Panc1 (cell line): ENCODE measurements at places on chromosomes 12 and 14.

- no peak for DNase-seq
Observed at GRCh38 chr12:105616971-105617540, 286.6 kb downstream of the C12orf75 start.

DNA sequence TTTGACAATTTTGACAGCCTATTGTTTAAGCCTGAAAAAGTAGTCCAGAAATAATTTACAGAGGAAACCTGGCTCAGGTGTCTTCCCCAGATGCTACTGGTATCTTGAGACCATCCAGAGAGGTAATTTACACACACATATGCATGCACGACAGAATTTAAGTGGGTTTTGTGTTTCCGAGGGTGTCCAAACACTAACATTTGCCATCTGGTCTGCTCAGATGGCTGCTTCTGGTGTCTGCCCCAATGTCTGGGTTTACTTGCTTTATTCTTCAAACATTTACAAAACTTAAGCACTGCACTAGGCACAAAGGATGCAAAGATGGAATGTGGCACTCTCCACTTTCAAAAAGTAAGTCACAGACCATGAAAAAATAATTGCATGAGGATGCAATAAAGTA, 226.6 kb upstream of the EGLN3 start:
- no peak for DNase-seq

DNA sequence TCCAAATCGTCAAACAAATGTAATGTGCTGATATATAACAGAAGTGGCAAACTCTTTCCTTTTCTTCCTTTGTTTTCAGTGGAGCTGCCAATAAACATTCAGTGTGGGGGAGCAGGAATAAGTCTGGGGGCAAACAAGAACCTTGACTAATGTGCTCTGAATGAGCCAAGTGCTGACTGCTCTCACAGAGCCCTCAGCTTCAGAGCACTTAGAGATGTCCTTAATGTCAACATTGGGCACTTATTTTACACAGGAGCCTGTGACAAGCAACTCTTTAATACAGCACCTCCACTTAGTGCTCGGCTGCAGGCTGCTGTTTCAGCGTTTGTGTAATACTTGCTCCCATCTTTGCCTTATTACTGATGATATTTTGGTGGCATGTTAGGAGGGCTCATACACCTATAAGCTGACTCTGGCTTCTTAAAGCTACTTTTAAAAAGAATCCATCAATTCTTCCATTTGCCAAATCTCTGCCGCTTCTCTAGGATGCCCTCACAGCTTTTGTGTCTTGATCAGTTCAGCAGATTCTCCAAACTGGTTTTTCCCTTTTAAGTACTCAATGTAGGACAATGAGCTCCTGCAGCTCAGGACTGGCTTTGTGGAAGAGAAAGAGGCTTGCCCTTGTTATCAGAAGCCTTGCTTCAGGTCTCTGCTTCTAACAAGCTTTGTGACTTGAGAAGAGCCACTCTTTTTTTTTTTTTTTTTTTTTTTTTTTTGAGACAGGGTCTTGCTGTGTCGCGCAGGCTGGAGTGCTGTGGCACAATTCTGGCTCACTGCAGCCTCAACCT, 206.6 kb downstream of the MON2 start:
- DNase-seq = no peak

DNA sequence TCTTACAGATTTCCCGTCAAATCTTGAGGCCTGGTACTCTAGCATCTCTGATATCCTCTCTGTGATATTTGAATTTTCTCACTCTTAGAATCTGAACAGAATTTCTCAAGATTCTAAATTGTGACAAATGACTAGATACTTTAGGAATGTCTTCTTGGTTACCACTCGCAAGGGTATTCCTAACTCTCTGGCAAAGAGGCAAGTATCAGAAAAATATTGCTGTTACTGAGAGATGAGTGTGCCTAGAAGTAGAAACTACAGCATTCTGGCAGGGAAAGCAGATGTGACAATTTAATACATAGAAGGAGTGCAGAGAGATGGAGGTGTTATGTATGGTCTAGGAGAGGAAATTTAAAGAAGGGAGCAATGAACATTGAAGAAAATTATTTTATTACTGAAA, 467.8 kb downstream of the LRIG3 start:
- DNase-seq = no peak

DNA sequence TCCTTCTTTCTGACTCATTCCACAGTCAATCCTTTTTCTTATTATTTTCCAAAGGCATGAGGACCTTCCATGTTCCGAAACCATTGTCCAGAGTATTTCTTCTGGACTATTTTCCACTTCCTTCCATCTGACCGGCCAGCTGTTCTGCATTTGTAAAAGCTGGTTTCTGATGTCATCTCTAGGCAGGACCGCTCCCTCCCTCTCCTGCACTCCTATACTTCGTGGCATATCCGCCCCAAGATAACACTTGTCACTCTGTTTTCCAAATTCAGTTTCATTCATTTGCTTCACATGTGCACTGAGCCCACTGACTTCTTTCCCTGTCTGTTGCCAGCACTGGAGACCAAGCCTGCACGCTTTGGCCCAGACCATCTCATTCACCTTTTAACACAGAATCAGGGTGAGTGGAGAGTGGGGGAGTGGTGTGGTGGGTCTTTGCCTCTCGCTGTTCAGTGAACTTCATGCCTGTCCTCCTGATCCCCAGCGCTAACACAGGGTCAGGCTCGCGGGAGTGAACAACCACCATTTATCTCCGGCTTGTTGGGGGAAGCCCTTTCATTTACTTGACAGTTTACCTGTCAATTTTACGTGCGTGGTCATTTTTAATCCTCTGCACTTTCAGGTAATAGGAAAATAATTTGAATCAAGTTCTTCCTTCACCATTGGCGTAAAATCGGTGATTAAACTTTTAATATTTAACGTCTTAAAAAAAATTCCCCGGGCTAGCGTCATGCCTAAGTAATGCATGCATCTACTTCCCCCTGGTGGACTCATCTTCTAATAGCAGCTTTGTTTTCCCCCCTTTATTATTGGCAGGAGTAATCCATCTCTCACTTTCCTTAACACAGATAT, 52.5 kb downstream of the C12orf75 start:
- peak; percentile 32 for DNase-seq

GRCh38 chr12:4938900-4939299, 29.2 kb downstream of the KCNA1 start:
- no peak for DNase-seq

GRCh38 chr12:127043731-127044130, 1223.2 kb upstream of the TMEM132C start:
- no peak for DNase-seq

GRCh38 chr12:113838896-113839295, 127.2 kb downstream of the RBM19 start:
- no peak for DNase-seq

- no peak for DNase-seq
Observed at GRCh38 chr14:104135121-104135903, 3.1 kb upstream of the KIF26A start.

DNA sequence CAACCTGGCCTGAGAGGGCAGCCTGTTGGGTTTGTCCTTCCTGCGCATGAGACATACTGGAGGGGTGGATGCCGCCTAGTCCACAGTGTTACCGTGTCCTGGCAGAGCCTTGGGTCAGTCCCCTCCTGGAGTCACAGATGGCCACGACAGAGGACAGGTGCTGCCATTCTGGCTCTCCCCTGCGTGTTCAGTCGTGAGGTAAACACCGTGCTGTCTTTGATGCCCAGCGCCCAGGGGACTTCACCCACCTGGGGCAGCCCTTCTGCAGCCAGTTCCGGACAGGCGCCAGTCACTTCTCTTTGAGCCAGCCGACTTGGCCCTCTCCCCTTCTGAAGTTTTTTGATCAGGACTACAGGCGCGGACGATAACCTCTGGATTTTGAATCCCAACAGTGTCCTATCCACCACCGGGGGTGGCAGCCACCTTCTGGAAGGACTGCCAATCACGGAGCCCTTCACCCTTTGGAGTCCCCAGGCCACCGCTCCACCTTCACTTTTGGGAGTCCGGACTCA, 933.0 kb downstream of the DIO2 start:
- DNase-seq = no peak

DNA sequence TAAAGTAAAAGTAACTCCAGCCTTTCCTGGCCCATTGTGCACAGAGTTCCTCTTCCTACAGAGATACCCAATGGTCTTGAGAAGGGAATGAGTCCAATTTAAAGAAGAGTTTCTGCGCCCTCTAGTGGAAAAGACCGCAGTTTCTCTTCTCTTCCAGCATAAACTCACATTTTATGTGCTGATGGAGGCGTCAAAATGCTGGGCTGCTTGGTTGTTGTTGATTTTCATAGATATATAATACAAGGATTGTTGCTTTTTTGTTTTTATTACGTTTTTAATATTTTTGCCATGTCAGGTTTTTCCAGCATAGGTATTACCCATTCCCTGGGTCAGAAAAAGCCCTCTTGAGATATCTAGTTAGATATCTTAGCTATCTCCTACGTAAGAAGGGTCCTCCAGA, 356.9 kb upstream of the STXBP6 start:
- DNase-seq = no peak

- DNase-seq = no peak
Observed at GRCh38 chr12:109617491-109617890, 43.9 kb downstream of the MVK start.

GRCh38 chr14:82621881-82622450, 1088.3 kb upstream of the SEL1L start:
- DNase-seq = no peak

GRCh38 chr12:19639781-19640415, 200.6 kb downstream of the AEBP2 start:
- DNase-seq = no peak

DNA sequence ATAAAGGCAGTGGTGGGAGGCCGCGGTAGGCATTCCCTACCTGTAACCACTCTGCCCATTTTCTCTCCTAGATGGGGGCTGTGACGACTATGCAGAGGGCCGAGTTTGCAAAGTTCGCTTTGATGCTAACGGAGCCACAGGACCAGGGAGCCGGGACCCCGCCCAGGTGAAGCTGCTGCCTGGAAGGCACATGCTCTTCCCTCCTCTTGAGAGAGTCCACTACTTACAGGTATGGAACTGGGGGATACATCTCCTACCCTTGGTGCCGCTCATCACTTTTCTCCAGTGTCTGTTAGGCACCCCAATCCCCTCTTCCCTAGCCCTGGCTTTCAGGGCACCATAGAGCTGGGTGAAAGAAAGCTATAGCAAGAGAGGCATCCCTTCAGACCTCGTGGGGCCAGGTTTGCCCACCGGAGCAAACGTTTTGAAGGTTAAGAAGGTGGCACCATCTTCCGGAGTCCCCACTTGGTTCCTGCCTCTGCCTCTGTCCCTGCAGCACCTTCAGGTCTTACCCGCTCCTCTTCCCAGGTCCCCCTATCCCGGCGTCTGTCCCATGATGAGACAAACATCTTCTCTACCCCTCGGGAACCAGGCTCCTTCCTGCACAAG, 2.0 kb upstream of the P3H3 start:
- no peak for DNase-seq

DNA sequence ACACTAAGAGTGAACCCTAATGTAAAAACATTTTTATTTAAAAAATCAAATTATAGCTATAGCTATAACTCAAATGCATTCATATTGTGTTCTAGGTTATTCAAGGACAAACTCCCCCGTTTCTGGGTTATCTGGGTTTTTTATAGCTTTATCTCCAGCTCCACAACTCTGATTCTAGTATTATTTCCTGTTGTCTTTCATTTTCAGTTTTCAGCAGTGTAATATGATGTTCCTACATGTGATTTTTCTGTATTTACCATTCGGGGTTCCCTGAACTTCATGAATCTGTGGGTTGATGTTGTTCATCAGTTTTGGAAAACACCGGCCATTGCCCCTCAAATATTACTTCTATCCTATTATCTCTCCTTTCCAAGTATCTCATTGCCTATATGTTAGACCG, 221.9 kb upstream of the FOXN3 start:
- DNase-seq = no peak

DNA sequence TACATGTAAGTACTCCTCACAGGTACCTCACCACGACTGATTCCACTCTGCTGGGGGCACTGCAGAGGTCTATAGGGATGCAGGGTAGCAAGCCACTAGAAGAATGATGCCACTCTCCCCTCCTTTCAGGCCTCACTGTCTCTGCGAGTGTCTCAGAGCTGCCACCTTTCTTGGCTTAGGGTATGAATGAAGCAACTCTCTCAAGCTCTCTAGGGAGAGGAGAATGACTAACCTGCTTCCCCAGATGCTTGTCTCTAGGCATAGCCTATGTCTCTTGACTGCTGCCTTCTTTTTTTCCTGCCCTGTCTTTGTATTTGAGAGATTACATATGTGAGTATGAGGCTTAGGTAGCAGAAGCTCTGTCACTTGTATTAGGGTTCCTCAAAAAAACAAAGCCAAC, 566.5 kb upstream of the ATP2B1 start:
- no peak for DNase-seq

- DNase-seq = no peak
Observed at GRCh38 chr14:89256283-89256682, 160.8 kb downstream of the FOXN3 start.

DNA sequence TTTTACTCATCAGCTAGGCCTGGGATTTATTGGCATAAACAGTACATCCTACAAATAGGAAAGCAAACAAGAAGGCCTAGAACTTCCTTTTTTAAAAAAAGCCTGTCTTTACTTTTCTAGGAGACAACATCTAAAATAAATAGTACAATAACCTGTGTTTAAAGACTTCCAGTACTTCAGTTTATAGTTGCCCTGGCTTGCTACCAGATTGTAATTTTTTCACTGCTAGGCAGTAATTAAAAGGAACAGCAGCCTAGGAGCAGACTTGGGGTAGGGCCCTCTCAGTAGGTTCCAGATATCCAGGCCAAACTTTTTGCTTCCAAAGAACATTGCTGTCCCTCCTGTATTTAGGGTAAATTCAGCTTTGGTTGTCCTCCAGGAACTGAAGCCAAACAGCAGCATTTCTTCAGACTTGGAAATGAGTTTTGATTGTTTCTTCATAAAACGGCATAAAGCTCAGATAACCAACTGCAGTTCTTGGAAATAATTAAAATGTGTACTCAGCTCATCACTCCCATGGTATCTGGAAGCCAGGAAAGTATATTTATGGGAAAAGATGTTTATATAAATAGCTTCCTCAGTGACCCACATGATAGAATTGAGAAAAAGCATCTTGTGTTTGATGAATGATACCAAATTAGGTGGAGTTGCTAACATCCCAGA, 61.7 kb downstream of the PPP1R36 start:
- DNase-seq = no peak

GRCh38 chr14:64914237-64915028, at the start of gene CHURC1:
CHURC1 (plus strand) TSS chr14:64914455; CDS start chr14:64914496, 41 bp downstream.
- peak; percentile 94 for DNase-seq

DNA sequence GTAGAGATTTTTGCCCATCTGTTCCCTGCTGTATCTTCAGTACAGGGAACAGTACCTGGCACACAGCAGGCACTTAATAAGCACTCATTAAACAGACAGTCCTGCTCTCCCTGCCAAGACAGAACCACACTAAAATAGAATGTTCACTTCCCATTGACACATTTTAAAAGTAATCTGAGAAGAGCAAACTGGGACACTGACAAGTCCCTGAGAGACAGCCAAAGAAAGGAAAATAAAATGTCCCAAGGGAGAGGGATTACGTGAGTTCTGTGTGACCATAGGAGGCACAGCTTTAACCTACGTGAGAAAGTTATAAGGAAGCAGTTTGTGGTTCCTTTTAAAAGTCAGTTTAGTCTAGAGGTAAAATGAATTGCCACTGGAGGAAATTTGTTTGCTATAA, 43.9 kb upstream of the SYCP3 start:
- no peak for DNase-seq

- no peak for DNase-seq
Observed at GRCh38 chr14:50225067-50225973, 6.1 kb downstream of the SOS2 start.

- DNase-seq = no peak
Observed at GRCh38 chr12:96219700-96220206, 25.6 kb downstream of the ELK3 start.
